ENCODE measurements at places on chromosomes 6 and 20.
A peak's percentile ranks its signal among the peaks of the same experiment; 100 is the strongest.

- DNase-seq = no peak
Observed at GRCh38 chr6:37554480-37554819, 54.8 kb upstream of the CCDC167 start.

- DNase-seq = no peak
Observed at GRCh38 chr20:43752561-43753301, 25.9 kb upstream of the GTSF1L start.

DNA sequence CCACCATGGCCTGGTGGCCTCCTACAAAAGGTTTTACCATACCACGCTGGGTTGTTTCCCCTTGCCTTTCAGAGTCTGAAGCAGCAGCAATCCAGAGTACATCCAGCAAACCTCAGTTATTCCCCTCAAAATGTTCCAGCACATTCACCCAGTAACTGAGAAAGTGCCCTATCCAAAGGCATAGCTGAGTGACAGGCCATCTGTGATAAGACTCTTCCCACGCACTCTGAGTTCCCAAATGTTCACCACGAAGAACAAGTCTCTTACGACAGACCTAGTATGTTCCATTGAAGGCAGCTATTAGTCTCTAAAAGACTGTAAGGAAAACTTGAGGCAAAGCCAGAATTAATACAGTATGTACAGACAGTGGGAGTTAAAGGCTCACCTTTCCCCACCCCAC lies 31.6 kb upstream of the C20orf144 start:
- no peak for DNase-seq

GRCh38 chr20:60036746-60037499 lies 78.7 kb downstream of the CDH26 start:
- DNase-seq = no peak

DNA sequence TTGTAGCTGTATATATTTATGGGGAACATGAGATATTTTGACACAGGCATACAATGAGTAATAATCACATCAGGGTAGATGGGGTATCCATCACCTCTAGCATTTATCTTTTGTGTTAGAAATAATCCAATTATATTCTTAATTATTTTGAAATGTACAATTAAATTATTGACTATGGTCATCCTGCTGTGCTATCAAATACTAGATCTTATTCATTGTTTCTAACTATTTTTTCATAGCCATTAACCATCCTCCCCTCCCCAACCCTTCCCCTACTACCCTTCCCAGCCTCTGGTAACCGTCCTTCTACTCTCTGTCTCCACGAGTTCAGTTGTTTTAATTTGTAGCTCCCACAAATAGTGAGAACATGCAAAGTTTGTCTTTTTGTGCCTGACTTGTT lies 28.5 kb downstream of the NKX2-4 start:
- no peak for DNase-seq

GRCh38 chr20:51884561-51884960 lies 82.2 kb upstream of the SALL4 start:
- DNase-seq = no peak

DNA sequence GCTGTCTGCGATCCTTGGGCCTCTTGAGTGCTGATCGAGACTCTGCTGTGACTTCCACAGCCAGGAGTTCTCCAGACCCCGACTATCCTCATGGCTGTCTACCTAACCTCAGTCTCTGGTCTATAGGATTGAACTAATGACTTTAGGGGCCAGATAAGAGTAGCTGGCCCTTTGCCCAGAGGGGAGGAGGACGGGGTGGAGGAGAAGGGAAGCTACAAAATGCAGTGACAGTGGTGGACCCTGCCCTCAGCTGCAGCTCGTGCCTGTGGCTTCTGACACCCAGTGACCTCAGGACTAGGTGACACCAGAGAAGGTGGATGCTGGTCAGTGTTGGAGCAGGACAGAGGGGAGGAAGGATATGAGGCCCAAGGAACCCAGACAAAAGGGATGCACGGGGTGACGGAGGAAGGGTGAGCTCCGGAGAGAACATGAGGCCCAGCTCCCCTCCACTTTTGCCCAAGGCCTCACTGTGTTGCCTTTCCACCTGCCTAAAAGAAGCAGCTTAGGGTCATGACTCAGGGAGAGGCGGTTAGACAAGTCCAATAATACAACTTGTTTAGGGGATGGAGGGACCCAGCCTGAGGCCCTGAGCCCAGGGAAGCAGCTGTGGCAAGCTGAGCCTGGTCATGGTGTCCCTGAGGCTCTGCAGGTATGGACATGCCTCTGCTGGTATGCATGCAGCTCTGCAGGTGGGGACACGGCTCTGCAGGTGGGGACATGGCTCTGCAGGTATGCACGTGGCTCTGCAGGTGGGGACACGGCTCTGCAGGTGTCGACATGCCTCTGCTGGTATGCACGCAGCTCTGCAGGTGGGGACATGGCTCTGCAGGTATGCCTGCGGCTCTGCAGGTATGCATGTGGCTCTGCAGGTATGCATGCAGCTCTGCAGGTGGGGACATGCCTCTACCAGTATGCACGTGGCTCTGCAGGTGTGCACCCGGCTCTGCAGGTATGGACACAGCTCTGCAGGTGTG lies 67.7 kb downstream of the SYNJ2 start:
- no peak for DNase-seq

- DNase-seq = no peak
Observed at GRCh38 chr6:108806171-108806570, 42.1 kb upstream of the ARMC2 start.

GRCh38 chr6:153436351-153436750 lies 305.3 kb upstream of the RGS17 start:
- no peak for DNase-seq

DNA sequence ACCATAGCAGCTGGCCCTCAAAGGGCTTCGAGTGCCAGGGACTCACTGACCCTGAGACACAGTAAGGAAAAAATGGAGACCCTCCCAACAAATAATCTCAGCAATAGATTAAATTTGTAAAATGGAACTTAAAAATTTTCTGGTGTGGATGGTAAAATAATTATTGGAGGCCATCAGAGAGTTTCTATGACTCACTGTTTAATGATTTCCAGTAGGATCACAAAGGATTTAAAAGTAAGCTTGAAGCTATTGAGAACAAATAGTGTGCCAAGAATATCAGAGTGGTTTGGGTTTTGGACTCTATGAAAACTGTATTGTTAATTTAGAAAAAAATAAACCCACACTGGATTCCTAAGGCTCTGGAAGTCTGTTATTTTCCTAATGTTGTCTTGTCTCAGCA lies 115.2 kb upstream of the AKIRIN2 start:
- no peak for DNase-seq

GRCh38 chr6:56594699-56595098 lies 48.0 kb downstream of the DST start:
- no peak for DNase-seq

- no peak for DNase-seq
Observed at GRCh38 chr6:139990856-139991465, 616.5 kb upstream of the CITED2 start.

DNA sequence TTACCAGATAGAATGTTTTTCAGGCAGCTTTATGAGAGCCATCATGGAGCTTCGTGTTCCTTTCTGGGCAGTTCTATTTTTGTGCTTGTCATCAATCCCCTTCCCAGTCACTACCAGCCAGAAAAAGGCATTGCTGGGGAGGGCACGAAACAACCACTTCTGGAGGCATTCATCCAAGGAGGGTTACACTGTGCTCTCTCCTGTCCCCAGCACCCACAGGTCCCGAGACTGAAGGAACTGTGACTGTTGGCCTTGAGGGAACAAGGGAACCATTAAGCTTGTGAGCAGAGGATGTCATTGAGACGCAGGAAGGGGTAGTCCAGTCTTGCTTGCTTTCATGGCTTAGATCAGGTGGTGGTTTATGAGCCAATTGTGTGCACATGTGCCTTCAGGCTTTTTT lies 20.1 kb upstream of the ENPP5 start:
- DNase-seq = no peak

- no peak for DNase-seq
Observed at GRCh38 chr6:149429427-149430360, 29.6 kb downstream of the SUMO4 start.

- DNase-seq = no peak
Observed at GRCh38 chr20:45419188-45420091, 3.5 kb downstream of the PIGT start.

DNA sequence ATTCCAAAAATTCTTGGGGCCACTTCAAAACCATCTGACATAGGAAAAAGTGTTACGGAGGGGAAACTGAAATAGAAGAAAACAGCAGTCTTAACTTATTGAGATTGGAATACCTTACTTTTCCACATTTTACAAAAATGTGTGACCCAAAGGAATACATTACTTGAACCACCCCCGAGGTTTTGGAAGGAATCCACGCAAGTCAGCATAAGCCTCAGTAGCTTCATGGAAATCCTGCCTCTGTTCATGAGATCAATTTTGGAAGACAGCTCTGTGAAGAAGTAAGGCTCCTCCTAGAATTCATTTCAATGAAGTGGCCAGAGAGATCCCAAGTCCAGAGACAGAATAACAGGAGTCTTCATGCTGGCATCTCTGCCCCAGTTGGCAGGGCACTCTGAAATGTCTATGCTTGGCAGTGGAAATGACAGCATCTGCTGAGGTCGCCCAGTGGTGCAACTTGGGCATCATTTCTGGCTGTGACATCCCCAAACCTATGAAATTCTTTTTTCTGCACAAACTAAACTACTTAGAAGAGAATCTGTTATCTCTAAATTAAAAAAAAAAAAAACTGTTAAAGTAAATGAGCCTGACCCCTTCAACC lies 132.5 kb downstream of the EPM2A start:
- DNase-seq = no peak

- no peak for DNase-seq
Observed at GRCh38 chr6:154238831-154239230, 117.8 kb downstream of the IPCEF1 start.

DNA sequence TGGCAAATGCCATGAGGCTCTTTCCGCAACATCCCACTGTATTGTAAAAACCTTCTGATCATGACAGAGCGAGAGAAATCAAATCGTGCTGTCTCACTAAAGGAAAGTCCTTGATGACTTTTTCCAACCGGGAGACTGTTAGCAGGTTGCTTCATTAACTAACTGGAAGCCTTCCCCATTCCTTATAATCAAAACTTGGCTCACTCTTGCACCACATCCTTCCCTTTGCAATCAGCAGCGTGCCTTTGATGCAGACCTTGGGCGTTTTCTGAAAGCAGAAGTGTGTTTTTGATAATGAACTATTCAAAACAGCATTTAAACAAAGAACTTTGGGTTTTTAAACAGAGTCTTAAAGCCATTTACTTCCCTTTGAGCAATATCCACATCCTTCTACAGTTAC lies 96.2 kb upstream of the CNR1 start:
- no peak for DNase-seq

- DNase-seq = no peak
Observed at GRCh38 chr6:62808565-62809293, 402.5 kb upstream of the FKBP1C start.

DNA sequence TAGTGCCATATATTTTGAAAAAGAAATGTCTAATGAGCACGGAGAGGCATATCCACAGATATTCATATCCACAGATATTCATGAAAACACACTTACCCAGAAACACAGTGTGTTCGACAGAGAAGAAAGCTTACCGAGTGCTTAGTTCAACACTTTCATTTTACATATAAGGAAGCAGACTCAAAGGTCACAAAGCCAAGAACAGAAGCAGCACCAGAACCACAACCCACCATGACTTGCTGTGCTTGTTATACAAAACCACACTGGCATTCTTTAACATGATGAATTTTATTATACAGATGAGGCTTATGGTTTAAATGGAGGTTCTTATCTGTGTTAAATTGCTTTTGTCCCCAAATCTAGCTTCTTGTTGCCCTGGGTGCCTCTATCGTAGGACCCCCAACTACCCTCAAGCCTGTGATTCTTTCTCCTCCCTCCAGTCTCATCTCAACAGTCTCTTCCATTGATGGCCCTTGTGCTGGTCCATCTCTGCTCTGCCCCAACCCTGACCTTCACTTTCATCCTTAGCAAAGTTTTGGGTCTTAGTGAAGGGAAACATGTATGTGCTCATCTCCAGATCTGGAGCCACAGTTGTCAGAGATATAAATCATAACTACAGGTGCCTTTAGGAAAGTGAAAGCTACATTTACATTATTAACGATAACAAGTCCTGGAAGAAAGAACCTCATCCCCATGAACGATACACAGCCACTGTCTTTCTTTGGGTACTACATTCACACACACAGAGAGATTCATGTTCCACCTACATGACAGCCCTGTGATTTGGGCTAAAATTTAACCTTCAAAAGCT lies 40.0 kb downstream of the SF3B5 start:
- DNase-seq = no peak

DNA sequence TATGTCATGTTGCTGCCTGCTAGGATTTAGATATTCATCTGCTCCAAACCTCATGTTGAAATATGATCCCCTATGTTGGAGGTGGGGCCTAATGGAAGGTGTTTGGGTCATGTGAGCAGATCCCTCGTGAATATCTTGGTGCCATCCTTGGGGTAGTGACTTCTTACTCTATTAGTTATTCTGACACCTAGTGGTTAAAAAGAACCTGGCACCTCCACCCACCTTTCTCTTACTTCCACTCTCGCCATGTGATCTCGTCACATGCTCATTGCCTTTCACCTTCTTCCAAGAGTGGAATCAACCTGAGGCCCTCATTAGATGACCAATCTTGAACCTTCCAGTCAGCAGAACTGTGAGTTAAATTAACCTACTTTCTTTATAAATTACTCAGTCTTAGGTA lies 549.4 kb upstream of the SYNCRIP start:
- DNase-seq = no peak

DNA sequence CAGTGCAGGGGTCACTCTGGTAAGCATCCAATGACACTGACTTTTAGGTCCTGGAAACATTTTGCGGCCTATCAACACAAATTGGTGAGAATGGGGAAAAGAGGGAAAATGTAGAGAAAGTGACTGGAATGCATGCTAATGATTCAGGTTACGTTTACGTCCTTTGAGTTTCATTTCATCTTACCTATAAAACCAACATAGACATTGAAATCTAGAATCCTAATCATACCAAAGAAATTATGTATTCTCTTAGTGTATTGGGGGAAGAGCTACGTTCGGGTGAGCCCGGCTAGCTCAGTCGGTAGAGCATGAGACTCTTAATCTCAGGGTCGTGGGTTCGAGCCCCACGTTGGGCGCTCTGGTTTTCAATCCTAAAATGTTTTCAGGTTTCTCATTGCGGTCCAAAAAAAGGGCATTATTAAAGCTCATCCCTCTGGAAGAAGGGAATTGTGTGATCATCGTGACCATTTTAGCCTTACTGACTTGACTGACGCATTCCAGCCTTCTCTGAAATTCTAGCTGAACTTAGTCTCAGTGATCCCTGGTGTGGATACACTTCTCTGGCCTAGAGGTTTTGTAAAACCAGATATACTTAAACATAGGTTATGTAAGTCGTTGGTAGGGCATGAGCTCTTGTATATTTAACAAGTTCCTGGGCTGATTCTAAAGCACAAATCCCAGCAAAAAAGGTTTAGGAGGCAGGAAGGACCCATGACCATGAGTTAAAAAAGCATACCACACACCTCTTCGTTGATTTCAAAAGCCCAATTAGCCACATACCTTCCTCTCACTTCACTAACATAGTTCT lies 18.3 kb downstream of the HMGN4 start:
- peak; percentile 71 for DNase-seq

- DNase-seq = no peak
Observed at GRCh38 chr6:93789532-93789931, 370.2 kb upstream of the EPHA7 start.

- no peak for DNase-seq
Observed at GRCh38 chr20:53875452-53875851, 194.9 kb downstream of the BCAS1 start.

Data from NCI-H446 (cell line).